ENCODE measurements at places on chromosomes 1 and 21.

GRCh38 chr1:217332431-217333065, 298.3 kb downstream of the GPATCH2 start:
- no peak for DNase-seq

GRCh38 chr1:43620956-43621355, 29.0 kb upstream of the KDM4A start:
- no peak for DNase-seq

- DNase-seq: no peak
Observed at GRCh38 chr1:190476806-190477205, 858 bp downstream of the BRINP3 start.

DNA sequence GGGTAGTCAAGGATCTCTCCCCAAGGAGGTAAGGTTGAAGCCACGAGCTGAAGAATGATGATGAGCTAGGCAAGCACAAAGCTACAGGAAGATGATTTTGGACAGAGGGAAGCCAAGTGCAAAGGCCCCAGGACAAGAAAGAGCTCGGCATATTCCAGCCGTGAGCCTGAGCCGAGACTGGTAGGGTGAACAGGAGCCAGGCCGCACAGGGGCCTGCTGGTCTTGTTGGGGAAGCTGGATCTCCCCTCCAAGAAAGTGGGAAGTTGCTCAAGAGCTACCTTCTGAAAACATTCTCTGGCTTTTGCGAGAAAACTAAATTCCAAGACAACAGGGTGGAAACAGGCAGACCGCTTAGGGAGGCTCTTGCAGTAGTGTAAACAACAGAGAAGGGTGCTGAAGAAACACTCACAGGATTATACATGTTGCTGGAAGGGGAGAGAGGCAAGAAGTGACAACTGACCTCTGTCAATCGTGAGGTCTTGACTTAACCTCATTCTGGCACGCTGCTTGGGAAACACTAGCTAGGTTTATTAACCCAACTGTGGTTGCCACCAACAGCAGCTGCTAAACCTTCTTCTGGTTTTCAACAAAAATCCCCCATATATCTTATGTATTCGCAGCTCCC, 625.2 kb downstream of the SMYD3 start:
- DNase-seq: no peak

DNA sequence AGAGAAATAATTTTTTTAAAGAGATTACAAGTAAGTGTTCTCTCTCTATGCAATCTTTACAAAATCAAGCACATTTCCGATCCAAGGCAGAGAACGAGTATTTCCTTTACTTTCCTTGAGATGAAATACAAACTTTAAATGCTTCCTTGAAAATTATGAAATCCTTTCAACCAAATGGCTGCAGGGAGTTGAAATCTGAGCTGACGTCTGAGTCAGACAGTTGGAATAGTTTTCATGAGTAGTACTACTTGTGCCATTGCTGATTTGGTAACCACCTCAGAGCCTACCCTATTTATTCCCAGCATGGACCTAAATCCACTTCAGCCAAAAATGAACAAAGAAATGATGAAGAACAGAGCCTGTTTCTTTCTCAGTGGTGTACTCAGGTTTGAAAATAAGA, 183.6 kb downstream of the GIPC2 start:
- no peak for DNase-seq

DNA sequence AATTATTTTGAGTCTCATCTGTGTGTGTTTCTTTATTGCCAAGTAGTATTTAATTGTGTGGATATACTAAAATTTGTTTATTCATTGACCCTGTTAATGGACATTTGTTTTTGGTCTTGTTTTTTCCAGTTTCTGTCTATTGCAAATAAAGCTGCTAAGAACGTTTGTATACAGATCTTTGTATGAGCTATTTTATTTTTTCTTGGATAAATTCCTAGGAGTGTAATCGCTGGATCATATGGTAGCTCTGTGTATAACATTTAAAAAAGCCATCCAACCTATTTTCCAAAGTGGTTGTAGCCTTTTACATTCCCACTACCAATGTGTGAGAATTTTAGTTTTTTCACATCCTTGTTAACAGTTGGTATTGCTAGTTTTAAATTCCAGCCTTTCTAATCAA, 382.7 kb upstream of the USP24 start:
- no peak for DNase-seq

DNA sequence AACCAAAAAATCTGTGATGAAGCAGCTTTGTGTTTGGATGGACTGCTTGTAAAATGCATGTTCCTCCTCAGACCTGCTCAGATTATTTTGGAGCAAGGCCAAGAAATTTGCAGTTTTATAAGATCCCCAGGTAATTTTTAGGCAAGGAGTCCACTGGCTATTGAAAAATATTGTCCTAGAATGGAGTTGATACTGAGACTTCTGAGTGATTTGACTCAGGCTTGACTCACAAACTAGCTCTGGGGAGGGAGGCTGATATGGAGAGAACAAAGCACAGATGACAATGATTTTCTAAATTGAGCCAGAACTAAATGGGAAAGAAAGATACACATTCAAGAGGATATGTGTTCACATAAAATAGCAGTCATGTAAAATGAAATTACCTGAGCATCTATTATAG, 36.7 kb downstream of the AGL start:
- DNase-seq: no peak

GRCh38 chr1:207035877-207036551, 3.5 kb upstream of the C1orf116 start:
- no peak for DNase-seq

DNA sequence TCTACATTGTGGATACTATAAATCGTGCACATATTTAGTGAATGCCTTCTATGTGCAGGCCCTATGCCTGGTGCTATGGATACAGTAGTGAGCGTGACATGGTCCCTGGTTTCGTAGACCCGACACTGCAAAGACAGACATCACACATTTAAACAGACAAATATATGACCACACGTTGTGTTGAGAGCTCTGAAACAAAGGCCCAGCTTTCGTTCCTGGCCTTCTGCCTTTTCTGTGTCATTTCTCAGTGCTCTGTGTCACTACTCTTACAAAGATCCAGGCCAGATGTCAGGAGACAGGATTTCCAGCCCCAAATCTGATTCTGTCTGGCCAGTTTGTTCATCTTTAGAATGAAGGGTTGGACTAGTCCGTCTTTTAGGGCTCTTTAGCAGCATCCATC, 19.3 kb upstream of the TRABD2B start:
- no peak for DNase-seq

DNA sequence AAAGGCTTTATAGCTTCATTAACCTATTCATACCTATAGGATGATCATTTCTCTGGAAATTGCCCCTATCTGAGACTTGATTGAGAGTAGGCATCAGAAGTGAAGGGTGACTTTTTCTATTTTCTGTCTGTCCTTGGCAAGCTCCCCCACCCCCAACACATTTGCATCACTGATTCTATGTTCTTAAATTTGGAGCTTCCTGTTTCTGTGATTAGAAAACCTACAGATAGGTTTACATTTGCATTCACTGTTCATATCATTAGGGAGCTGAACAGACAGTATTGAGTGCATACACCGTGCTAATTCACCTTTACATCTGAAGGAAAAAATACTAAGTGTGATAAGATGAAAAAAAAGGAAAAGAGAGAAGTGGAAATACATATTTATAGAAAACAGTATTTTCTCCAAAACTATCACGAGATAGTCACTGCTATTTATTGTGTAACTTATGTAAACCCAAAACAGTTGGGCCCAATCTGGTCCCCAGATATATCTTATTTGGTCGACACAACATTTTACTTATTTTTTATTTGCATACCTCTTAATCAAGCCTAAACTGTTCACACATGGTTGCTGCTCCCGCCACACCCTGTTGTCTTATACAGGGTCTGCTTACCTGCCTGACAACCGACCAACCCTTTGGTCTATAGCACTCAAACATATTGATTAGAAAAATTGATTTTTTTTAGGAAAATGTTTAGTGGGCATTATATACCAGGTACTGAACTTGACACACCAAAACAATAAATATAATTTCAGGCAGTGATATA, 218.8 kb downstream of the NTNG1 start:
- no peak for DNase-seq

DNA sequence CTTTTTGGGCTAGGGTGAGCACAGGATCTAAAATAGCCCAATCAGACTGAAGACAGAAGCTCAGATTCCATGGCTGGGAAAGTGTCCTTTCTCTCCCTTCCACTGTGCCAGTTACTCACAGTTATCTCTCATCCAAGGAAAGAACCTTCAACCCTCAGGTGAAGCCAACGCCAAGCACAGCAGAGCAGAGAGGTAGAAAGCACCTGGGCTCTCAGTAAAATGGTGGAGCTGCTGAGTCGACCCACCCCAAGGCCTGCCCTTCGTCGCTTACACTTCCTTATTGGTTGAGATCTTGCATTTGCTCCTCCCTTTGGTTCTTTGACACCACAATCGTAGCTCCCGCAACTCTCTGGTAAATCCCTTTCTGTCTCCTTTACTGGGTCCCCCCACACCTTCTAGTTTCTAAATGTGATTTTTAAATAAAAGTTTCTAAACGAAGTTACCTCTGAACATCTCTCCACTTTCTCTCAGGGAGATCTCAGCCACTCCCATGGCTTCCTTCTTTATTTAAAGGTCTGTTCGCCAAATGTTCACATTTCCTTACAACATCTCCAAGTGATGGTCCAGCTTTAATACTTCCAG, 27.5 kb upstream of the SLC30A1 start:
- DNase-seq: peak; percentile 27

- no peak for DNase-seq
Observed at GRCh38 chr1:56688522-56689026, 43.5 kb downstream of the PRKAA2 start.

- DNase-seq: no peak
Observed at GRCh38 chr1:226650236-226650841, 88.7 kb downstream of the ITPKB start.

- no peak for DNase-seq
Observed at GRCh38 chr1:226558036-226558650, 9.6 kb downstream of the STUM start.

DNA sequence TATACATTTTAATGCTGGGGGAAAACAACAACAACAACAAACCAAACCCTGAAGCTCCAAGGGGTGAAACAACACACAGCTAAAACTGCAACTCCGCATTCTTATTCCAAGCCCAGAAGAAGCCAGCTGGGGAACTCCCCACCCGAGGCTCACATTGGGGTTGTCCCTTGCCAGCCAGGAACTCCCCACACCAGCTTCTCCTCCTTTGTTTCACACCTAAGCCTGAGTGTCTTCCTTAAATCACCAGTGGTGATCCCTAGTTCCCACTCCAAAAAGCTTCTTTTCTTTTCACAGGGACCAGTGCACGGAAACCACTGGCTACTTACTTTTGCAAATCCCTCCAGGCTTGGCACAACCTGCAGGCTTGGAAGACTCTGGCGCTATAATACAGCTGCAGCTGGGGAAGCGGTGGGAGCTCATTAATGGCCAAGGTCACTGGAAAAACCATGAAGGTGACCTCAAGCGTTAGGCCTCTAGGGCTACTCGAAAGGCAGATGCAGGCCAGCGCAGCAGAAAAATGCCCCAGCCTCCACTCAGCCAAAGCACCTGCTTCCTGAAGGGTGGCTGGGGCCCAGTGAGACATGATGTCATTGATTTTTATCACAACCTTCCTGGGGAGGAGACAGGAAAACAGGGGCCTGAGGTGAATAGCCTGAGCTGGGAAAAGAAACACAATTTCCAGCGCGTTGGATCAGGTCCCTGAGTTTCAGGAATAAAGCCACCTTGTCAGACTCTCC, 40.1 kb downstream of the TLR5 start:
- no peak for DNase-seq

DNA sequence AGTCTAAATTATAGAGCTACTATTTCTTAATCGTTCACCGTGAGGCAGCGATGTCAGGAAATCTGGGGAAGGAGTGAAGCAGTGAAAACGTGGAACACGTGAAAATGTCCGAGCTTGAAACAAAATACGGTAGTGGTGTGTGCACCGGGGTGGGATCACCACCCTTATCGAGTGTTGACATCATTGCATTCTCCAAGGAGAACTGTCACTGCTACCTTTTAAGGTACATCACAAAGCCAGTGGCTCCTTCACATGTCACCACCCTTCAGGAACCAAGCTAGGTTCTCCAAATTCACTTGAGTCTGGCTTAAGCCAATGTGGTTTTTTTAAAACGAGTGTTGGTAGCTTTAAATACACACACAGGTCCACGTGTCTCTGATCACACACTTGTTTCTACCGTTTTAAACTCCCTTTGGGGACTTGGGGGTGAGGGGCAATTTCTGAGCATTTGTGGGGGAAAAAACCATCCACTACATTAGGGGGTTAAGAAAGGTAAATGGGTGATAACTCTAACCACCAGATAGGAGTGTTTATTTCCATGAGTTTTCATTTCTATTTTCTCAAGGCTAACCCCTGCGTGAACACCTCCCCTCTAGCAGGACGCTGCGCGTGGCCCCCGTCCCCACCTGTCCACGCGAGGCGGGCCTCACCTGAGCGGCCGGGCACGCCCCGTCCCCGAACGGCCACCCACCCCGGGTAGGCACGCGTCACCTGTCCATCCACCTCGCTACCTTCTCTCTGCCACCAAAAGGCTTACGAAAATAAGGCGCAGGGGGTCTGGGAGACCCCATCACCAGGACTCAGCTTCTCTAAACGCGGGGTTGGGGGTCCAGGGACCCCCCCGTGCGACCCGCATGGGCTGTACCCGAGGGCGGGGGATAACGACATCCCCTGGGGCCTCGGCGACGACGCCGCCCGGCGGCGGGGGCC, 978 bp downstream of the PRDM15 start:
- DNase-seq: peak; percentile 53

- no peak for DNase-seq
Observed at GRCh38 chr1:162846256-162847212, 14.4 kb downstream of the CCDC190 start.

GRCh38 chr1:50917138-50918137, 42.6 kb downstream of the FAF1 start:
- DNase-seq: no peak

GRCh38 chr1:182666706-182667105, 17.7 kb downstream of the RGS8 start:
- DNase-seq: no peak

DNA sequence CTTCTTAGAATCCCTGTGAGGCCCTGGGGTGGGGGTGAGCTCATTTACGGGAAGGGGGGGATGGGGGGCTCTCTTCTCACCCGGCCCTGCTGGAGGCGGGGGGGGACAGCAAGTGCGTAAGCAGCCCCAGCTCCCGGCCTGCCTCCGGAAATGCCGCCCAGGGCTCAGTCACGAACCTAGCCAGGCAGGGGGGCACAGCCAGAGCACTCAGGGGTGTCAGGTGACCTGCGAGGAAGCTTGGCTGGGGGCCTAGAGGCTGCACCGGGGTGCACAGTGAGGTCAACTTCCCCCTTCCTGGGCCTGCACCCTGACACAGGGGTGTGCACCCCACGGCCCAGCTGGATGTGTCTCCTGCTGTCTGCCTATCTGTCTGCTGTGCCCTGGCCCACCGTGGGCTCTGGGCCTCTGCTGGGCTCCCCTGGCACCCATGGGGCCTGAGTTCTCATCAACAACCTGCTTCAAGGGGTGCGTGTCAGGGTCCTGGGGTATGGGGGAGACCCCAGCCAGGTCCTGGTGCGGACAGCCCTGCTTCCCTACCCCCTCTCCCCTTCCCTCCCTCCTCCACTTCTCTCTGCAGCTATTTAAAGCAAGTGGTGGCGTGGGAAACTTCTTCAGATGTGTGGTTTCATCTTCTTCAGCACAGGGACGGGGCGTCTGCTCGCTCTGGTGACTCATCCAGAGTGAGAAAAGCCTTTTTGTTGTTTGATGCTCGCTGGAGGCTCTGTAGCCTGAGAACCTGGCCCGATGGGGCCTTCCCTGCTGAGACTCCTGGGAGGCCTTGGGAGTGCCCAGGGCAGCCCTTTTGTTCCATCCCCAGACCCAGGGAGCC, 92.5 kb upstream of the RUNX3 start:
- DNase-seq: peak; percentile 92

GRCh38 chr1:115068826-115069585, 20.3 kb downstream of the TSPAN2 start:
- no peak for DNase-seq
